ENCODE measurements at places on chromosomes 4 and X. TPM values are rescaled to one million over a fixed set of nuclear protein-coding genes. Genes with fewer than 3 reads are reported as not detected.

The FHL1 gene
- total RNA-seq: 180 TPM

The PTCHD1 gene
- total RNA-seq: not detected

The TMEM271 gene
- total RNA-seq: not detected

The PDE6B gene
- total RNA-seq: 2.8 TPM

The AMTN gene
- total RNA-seq: not detected

The SYNPO2 gene
- total RNA-seq: 40.1 TPM

The KLKB1 gene
- 0.26 TPM for total RNA-seq

The ADH4 gene
- not detected for total RNA-seq

The GRSF1 gene
- 62.4 TPM for total RNA-seq

The FRAS1 gene
- 1.8 TPM for total RNA-seq

The SMPX gene
- not detected for total RNA-seq
